Astrocyte (in vitro differentiated cells and primary cell): ENCODE measurements at places on chromosomes 11 and 22.

GRCh38 chr11:59553323-59553722 is 42.0 kb downstream of the OR4D9 start:
- H3K4me3 ChIP-seq, result no peak overlapping the region
- DNase-seq, result no peak
- no peak overlapping the region for H3K27ac ChIP-seq
- no peaks in the 10 kb centered on the region for H3K27me3 ChIP-seq
- peaks cover 9% of the 10 kb centered on the region for H3K4me1 ChIP-seq

DNA sequence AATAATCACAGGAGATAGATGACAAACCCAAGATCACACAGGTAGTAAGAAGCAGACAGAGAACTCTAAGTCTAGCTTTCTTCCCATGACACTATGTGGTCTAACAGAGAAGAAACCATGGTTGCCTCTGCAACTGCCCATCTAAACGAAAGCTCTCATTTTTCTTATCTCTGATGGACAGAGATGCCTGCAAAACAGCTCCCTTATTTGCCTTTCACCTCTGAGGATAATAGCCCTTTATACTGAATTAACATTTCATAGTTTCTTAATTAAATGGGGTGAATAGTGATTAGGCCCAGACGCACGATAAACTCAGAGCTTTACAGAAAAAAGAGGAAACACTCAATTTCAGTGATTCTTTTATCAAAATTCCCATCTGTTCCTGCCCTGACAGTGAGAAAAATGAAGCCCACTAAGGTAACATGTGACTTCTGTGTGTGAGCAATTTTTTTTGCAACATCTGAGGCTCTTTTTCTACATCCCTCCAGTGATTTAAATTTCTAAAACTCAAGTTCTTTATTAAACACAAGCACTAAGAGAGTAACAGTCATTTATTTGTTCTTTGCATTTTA is 24.6 kb downstream of the OR2AG2 start:
- H3K27me3 ChIP-seq, result no peaks in the 10 kb centered on the region
- no peak overlapping the region for H3K27ac ChIP-seq
- DNase-seq, result no peak
- no peaks in the 10 kb centered on the region for H3K4me1 ChIP-seq
- H3K36me3 ChIP-seq, result no peaks in the 10 kb centered on the region
- H3K4me3 ChIP-seq, result no peak overlapping the region

GRCh38 chr11:35337136-35337913 is 82.0 kb downstream of the SLC1A2 start:
- peak overlapping the region; percentile 95 for H3K27ac ChIP-seq
- H3K27me3 ChIP-seq, result no peaks in the 10 kb centered on the region
- DNase-seq, result peak; percentile 99

DNA sequence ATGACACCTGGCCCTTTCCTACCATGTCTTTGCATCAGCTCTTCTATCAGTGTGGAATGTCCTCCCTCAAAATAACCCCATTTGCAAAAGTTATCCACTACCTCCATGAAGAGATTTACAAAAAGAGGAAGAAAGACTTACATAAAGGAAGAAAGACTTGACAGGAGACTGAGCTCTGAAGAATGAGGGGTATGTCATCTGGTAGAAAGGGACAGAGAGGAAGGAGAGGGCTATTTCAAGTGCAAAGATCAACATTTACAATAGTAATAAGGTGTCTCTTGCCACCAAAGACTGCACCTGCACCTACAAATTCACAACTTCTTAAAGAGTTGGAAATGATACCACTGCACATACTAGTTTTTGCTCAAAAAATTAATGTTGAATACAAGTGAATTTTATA is 18.2 kb downstream of the PAK1 start:
- H3K36me3 ChIP-seq, result no peaks in the 10 kb centered on the region
- no peak overlapping the region for H3K4me3 ChIP-seq
- no peak for DNase-seq

DNA sequence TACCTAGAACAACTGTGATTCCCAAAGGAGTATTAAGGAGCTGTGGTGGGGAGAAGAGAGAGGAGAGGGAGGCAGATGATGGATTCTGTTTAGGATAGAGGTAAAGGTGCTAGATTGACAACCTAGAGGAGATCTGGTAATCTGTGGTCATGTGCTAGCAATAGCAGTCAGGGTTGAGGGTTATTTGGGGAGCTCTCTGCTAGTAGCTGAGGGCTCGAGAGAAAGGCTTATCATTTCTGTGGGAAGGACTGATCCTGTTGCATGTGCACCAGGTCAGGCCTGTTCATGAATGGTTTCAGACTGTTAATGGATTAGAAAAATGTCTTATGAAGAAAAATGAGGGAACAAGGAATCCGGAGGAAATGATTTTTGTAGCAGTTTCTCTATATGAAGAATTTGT is 63.2 kb downstream of the MTMR3 start:
- no peak overlapping the region for H3K27ac ChIP-seq
- H3K4me1 ChIP-seq, result no peaks in the 10 kb centered on the region
- no peaks in the 10 kb centered on the region for H3K36me3 ChIP-seq
- no peaks in the 10 kb centered on the region for H3K27me3 ChIP-seq
- no peak overlapping the region for H3K4me3 ChIP-seq

GRCh38 chr11:114890038-114890437 is 211.7 kb downstream of the NXPE2 start:
- H3K27me3 ChIP-seq, result no peaks in the 10 kb centered on the region
- no peak overlapping the region for H3K27ac ChIP-seq
